Heart left ventricle (tissue), 16 donors: ENCODE measurements at places on chromosomes 11 and 22. TPM values are rescaled to one million over a fixed set of nuclear protein-coding genes. Genes with fewer than 3 reads are reported as not detected.

DNA sequence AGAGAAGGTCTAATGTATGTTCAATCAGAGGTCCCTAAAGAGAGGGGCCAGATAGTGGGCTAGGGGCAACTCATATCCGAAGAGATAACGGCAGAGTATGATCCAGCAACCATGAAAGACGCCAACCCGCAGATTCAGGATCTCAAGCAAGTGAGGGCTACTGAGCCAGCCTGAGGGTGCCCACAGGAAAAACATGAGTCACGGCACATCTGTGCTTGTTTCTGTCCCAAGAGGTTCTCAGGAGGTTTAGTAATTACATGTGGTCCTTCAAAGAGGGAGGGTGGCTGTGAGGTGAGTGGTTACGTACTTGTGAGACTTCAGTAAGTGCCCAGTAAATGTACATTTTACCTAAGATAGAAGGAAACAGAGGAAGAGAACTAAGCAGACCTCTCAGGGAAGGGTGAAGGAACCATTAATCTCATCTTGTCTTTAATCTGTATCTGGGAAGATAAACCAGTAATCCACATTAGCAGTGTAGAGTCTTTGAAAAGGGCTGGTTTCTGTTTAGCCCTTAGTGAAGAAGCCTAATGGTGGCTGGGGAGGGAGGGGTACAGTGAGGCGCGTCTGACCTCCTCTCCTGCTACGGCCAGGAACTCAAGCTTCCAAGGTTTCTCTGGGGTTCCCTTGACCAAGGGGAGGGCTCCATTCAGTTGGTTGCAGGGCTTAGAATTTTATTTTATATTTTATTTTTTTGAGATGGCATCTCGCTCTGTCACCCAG, 10.2 kb downstream of the SIRT3 start:
- peaks cover 14% of the 10 kb centered on the region for H3K4me1 ChIP-seq
- H3K36me3 ChIP-seq: no peaks in the 10 kb centered on the region
- no peaks in the 10 kb centered on the region for H3K27me3 ChIP-seq
- H3K4me3 ChIP-seq: no peak overlapping the region
- H3K27ac ChIP-seq: no peak overlapping the region
- no peak for DNase-seq

The CLDN5 gene
- total RNA-seq: 38.1 TPM

The OR52E1 gene
- not detected for total RNA-seq

DNA sequence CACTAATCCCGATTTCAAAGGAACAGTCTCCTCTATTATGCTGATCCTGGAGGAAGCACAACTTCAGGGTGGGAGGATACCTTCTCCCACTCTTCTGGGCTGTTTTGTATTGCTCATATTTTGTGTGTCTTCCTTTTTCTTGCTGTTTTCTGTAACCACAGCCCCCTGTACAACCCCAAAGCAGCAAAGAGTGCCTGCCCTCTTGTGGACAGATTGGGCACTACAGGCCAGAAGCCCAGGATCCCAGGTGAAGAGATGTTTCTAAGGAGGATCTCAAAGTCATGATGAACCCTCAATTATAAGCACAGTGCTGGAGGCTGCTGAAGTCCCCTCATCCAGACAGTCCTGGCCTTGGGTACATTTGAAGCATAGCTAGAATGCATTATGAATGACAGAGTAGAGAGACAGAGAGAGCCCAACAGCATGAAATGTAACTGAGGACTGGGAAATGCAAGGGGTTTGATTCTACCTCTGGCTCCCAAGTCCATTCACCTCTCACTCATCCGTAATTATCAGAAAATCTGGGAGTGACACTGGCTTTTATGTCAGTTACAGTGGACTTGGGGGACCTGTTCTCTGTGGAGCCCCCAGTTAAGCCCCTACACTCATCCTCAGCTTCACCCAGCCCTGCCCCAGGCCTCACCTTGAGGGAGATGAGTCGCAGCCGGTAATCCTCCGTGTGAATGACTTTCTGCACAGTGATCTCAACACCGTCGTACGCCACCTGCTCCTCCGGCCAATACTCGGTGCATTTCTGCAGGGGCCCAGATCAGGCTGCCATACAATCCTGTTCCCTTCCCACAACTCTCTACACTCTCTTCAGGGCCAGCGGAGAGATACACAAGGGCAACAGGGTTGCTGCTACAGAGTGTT, 6.2 kb upstream of the IGSF22 start:
- no peak for DNase-seq
- peaks cover 5% of the 10 kb centered on the region for H3K4me1 ChIP-seq
- no peak overlapping the region for H3K27ac ChIP-seq
- no peaks in the 10 kb centered on the region for H3K36me3 ChIP-seq

DNA sequence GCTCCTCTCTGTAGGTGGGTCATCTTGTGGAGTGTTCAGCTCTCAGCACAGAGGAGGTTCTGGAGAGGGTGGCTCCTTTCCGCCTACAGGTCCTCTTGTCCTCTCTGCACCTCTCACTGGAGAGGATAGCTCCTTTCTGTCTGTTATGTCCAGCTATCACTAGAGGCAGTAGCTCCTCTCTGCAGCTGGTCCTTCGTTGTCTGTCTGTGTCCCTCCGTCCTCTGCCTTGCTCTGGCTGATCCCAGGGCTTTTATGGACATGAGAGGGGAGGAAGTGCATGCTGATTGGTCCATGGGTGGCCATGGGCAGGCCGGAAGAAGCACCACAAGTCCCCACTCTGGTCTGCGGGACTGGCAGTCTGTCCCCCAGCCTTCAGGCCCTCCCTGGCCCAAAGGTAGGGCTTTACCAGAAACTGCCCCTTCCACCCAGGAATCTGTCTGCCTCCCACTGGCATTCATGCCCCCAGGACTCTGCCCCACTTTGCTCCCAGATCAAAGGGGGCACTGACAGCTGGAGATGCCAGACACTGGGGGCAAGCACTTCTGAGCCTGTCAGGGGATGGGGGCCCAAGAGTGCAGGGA, 38.6 kb upstream of the CALCB start:
- DNase-seq: no peak
- H3K27ac ChIP-seq: no peak overlapping the region
- no peaks in the 10 kb centered on the region for H3K4me1 ChIP-seq
- no peak overlapping the region for H3K4me3 ChIP-seq

The NAALAD2 gene
- total RNA-seq: 0.76 TPM

The TCN2 gene
- total RNA-seq: 16.5 TPM

DNA sequence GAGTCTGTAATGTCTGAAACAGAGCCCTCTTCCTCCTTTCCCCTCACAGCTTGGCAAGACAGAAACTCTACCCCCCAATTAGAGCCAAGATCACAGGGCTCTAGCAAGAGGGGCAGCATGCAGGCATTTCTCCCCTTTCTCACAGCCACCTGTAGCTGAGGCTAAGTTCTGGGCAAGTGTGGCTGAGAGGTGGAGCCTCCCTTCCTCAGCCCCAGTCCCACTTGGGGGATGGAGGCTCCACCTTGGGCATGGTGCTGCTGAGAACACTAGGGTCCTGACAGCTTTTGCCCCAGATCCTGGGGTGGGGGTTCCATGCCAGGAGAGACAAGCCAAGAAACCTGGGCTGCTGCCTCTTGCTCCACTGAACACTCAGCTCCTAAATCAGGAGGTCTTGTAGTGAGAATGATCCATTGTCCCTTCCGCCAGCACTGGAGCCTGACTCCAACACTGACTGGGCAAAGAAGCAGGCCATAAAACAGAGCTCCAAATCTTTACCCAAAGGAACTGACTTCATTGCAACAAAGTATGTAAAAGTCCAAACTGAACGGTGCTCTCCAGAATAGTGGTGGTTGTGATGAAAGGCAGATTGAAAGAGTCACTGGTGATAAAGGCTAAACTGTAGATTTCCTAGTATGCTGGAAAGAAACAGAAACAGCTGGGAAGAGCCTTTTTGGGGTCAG, 25.6 kb downstream of the NARS2 start:
- no peak overlapping the region for H3K27ac ChIP-seq
- no peaks in the 10 kb centered on the region for H3K4me1 ChIP-seq
- H3K4me3 ChIP-seq: no peak overlapping the region
- no peaks in the 10 kb centered on the region for H3K36me3 ChIP-seq

GRCh38 chr22:27170491-27170890, 513.1 kb downstream of the MIAT start:
- H3K36me3 ChIP-seq: no peaks in the 10 kb centered on the region
- no peak overlapping the region for H3K27ac ChIP-seq
- H3K27me3 ChIP-seq: no peaks in the 10 kb centered on the region
- DNase-seq: no peak

The PTPRCAP gene
- total RNA-seq: 0.54 TPM

DNA sequence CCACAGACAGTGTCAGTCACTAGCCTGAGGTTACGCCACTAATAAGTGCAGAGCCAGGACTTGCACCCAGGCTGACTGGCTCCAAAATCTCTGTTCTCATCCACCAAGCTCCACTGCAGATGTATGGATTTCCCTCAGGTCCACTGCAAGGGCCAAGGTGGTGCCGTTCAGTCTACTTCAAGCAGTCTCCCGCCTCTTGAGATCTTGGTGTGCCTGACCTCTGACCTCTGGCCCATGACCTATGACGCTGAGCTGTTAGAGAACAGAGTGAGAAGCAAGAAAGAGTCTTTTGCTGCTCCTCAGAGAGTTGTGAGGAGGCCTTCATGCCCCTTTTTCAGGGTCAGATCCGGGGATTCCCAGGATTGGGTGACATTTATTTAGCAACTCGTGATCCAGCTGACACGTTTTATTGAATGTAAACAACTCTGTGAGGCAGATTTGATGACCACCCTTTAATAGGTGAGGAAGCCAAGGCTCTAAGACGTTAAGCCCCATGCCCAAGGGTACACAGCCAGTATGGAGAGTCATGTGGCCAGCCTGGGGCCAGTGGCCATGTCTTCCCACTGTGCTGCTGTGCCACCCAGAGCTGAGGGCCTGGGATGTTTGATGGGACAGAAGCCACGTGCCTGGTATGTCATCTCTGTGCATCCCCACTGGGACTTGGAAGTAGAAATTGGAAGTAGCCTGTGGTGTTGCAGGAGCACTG, 25.2 kb downstream of the DCPS start:
- DNase-seq: peak; percentile 23
- H3K4me1 ChIP-seq: no peaks in the 10 kb centered on the region
- H3K27me3 ChIP-seq: no peaks in the 10 kb centered on the region
- H3K27ac ChIP-seq: no peak overlapping the region

DNA sequence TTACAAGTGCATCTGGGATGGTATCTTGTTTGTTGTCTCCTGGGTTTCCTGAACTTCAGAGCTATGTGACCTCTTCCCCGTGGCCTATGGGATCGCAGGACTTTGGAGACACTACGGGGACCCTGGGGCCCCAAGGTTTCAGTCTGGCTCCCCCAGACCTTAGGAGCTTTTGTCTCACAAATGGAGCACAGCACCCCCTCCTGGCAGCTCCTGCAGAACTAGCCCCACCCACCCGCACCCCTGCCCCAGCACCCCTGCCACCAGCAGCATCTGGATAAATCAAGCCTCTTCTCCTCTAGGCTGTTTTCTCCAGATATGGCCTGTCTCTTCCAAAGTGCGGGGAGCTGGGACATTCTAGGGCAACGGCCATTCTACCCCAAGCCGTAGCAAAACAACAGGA, 10.4 kb downstream of the RCOR2 start:
- H3K36me3 ChIP-seq: peaks cover 81% of the 10 kb centered on the region
- H3K27ac ChIP-seq: no peak overlapping the region
- H3K27me3 ChIP-seq: no peaks in the 10 kb centered on the region
- DNase-seq: no peak
- H3K4me3 ChIP-seq: no peak overlapping the region
- H3K4me1 ChIP-seq: peaks cover 33% of the 10 kb centered on the region

The SAA2 gene
- total RNA-seq: not detected

DNA sequence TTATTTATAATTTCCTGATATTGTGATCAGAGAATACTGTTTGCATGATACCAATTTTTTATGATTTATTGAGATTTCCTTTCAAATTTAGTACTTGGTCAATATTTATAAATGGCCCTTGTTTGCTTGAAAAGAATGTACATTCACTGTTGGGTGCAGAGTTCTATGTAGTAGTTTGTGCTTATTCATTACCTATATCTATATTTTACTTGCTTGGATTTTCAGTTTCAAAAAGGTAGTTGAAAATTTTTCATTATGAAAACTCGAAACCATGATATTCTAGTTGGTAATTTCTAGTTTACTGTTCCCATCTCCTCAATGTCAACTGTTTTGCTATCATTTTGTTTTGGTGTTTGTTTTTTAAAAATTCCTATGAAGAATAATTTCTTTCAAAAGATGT, 155.7 kb downstream of the AASDHPPT start:
- no peak for DNase-seq
- no peak overlapping the region for H3K4me3 ChIP-seq
- H3K36me3 ChIP-seq: no peaks in the 10 kb centered on the region

DNA sequence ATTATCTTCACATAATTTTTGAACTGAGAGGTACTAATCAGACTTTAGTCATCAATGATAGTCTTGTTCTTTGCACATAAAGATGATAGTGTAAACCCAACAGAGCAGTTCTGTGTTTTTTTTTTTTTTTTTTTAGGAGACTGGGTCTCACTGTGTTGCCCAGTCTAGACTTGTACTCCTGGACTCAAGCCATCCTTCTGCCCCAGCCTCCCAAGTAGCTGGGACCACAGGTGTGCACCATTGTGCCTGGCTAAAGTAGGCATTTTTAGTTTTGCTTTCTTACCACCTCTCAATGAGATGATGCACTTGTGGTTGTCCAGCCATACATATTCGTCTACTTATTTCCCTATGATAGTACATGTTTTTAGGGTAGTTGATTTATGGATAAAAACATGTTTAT, 50.6 kb downstream of the MTMR3 start:
- H3K27ac ChIP-seq: no peak overlapping the region
- no peak overlapping the region for H3K4me3 ChIP-seq
- no peaks in the 10 kb centered on the region for H3K27me3 ChIP-seq
- no peaks in the 10 kb centered on the region for H3K36me3 ChIP-seq

DNA sequence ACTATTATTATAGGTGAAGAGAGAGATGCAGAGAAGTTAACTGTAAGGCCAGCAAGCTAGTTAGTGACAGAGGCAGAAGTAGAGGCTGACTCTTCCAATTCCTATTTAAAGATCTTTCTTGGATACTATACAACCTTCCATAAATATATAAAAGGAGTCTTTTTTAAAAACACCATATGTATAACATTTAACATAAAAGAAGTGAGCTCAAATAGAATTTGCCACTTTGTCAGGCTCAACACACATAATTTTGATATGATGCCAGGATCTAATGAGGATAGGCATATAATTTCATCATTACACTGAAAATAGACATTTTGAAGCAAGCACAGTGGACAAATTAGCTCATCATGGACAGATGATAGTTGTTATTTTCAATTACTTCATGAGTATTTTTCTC, 64.1 kb upstream of the MPPED2 start:
- no peaks in the 10 kb centered on the region for H3K27me3 ChIP-seq
- H3K36me3 ChIP-seq: no peaks in the 10 kb centered on the region
- H3K4me1 ChIP-seq: no peaks in the 10 kb centered on the region
- H3K4me3 ChIP-seq: no peak overlapping the region
- no peak overlapping the region for H3K27ac ChIP-seq

- no peak for DNase-seq
- no peak overlapping the region for H3K27ac ChIP-seq
- H3K36me3 ChIP-seq: peaks cover 9% of the 10 kb centered on the region
Measured at GRCh38 chr11:57479911-57480310, 19.6 kb downstream of the RTN4RL2 start.

The MIAT gene
- total RNA-seq: 0.12 TPM

- H3K27ac ChIP-seq: no peak overlapping the region
- peaks cover 7% of the 10 kb centered on the region for H3K4me1 ChIP-seq
- no peak for DNase-seq
- no peaks in the 10 kb centered on the region for H3K36me3 ChIP-seq
- no peak overlapping the region for H3K4me3 ChIP-seq
Measured at GRCh38 chr11:22711071-22711770, 44.8 kb downstream of the GAS2 start.

GRCh38 chr22:22531770-22532546, 11.9 kb upstream of the ZNF280A start:
- no peaks in the 10 kb centered on the region for H3K36me3 ChIP-seq
- no peak overlapping the region for H3K27ac ChIP-seq
- DNase-seq: no peak
- H3K4me1 ChIP-seq: no peaks in the 10 kb centered on the region
- no peaks in the 10 kb centered on the region for H3K27me3 ChIP-seq
